Choroid plexus epithelial cell (primary cell): ENCODE measurements at places on chromosomes 3 and 15.
A peak's percentile ranks its signal among the peaks of the same experiment; 100 is the strongest.

- DNase-seq = no peak
Observed at GRCh38 chr3:141597931-141598330, 111.1 kb downstream of the RASA2 start.

- no peak for DNase-seq
Observed at GRCh38 chr15:99333413-99333812, 82.1 kb downstream of the LRRC28 start.

- DNase-seq = peak; percentile 10
Observed at GRCh38 chr15:73752806-73753193, 351 bp downstream of the INSYN1 start.

DNA sequence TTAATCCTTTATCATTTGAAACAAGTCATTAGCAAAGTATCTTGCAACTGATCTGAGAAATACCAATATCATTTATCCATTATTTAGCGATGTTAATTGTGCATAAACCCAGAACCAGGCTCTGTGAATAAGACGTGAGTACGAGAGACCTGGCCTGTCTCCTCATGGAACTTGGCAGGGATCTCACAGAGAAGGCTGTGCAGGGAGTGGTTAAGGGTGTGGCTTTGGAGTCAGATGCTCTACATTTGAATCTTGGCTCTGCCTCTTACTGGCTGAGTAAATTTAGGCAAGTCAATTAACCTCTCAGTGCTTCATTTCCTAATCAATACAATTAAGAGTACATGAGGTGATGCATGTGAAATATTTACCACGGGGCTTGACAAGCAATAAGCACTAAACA lies 39.9 kb upstream of the TBL1XR1 start:
- no peak for DNase-seq

DNA sequence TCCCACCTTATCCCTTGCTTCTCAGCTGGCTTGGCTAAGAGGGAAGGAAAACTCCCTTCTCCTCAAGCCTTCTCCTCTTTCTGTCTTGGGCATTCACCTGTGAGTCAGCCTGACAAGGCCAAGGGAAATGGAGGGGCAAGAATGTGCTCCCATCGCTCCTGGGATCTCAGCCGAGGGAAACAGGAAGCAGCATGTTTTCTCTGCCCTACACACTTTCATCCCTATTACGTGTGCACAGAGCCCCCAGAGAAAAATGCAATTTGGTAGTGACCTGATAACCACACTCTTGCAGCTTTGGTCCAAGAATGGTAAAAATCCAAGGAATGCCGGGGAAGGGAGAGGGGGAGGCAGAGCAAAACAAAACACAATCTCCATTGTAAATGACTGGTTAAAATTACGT lies 32.9 kb upstream of the MTMR10 start:
- peak; percentile 94 for DNase-seq

DNA sequence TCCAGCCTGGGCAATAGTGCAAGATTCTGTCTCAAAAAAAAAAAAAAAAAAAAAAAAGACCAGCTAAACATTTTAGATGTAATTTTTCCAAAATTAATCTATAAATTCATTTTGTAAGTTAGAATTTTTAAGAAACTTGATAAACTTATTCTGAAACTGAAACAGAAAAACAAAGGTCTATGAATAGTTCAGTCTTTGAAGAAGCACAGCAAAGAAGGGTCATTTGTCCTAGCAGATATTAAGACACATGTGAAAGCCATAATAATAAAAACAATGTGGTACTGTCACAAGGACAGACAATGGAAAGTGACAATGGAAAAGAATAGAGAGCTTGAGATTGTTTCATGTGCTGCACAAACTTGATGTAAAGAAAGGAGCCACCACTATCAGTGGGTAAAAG lies 29.0 kb upstream of the PRSS50 start:
- DNase-seq = no peak

DNA sequence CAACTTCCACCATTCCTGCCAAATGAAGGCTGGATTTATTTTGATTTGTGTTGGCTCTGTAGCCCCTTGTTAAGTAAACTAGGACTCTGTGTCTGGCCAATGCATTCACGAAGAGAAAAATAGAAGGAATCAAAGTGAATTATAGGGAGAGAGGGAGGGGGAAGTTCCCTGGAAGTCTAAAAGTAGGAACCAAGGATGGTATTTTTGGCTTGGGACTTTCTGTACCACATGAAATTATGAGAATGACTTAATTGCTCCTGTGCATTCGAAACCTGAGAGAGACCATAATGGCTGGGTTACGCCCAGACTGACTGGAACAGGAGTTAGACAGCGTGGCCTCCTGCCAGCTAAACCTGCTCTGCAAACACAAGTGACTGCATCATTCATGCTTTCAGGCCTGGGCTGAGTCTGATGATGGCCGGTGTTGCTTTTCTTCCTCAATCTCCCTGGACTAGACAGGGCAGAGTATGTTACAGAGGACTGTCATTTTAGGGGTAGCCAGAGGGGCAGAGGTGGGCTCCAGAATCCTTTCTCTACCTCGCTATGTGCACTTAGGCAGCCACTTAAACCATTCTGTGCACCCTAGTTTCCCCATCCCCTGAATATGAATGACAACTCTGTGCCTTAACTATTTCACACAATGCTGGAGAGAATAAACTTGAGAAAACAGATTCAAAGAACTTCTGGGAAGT lies 58.9 kb downstream of the MYO1E start:
- peak; percentile 58 for DNase-seq

DNA sequence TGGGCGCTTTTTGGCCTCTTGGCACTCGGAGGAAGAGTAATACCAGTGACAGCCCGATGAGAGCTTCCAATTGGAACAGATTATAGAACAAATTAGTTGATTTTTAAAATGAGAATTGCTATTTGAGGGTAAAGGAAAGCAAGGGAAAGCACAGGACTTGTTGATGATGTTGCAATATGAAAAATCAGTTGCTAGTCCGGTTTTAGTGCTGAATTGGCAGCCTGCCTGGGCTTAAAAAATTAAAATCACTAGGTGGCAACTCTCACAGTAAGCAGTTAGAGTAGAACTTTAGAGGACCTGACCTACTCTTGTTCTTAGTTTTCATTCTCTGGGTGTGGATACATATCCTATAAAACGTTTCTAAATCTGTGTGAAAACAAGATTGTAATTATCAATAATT lies 2.1 kb upstream of the SCAANT1 start:
- peak; percentile 80 for DNase-seq

DNA sequence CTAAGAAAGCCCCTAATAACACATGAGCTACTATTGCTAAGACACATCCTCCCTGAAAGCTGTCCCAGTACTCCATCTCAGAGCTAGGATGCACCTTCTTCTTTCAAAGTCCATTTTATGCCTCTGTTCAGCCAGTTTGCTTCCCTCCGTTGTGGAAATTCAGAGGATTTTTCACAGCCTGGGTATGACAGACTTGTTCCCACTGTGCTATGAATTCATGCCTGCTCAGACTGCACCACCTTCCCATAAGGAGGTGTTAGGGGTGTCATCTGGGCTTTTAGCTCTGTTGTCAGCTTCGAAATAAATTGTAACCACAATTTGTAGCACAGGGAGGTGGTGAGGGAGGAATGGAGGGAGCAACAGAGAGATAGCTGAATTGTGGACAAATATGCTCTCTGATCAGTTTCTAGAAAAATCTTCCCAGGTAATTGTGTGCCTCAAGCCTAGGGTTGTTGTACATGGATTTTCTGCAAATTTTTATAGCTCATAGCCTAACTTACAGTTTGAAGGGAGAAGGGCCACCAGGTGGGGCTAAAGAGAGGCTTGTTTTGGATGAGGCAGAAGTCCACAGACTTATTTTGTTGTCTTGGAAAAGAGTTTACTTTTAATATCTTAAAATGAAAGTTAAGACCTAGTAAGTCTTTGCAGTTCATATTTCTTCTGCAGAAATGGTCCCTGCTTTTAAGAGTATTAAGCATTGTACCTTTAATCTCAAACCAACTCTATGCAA lies 462.0 kb downstream of the PDCD6IP start:
- DNase-seq = peak; percentile 81

DNA sequence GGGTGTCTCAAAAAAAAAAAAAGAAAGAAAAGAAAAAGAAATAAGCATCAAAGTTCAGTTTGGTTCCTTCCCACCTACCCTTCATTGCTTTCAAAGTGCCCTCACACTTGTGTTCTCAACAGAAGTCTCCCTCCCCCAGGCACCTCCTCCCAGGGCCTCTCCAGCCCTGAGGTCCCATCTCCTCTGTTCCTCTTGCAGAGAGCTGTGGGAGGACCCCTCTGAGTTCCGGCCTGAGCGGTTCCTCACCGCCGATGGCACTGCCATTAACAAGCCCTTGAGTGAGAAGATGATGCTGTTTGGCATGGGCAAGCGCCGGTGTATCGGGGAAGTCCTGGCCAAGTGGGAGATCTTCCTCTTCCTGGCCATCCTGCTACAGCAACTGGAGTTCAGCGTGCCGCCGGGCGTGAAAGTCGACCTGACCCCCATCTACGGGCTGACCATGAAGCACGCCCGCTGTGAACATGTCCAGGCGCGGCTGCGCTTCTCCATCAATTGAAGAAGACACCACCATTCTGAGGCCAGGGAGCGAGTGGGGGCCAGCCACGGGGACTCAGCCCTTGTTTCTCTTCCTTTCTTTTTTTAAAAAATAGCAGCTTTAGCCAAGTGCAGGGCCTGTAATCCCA lies 6.1 kb downstream of the CYP1A2 start:
- no peak for DNase-seq

DNA sequence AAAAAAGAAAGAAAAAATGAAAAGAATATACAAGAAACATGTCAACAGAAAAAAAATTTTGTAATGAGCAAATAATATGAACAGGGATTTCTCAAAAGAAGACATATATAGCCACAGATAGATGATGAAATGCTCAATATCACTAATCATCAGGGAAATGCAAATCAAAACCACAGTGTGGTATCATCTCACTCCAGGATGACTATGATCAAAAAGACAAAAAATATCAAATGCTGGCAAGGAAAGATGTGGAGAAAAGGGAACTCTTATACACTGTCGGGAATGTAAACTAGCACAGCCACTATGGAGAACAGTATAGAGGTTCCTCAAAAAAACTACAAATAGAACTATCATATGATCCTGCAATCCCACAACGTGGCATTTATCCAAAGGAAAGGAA lies 94.1 kb downstream of the C3orf70 start:
- no peak for DNase-seq

- DNase-seq = no peak
Observed at GRCh38 chr3:126484662-126485061, 9.0 kb upstream of the ZXDC start.

DNA sequence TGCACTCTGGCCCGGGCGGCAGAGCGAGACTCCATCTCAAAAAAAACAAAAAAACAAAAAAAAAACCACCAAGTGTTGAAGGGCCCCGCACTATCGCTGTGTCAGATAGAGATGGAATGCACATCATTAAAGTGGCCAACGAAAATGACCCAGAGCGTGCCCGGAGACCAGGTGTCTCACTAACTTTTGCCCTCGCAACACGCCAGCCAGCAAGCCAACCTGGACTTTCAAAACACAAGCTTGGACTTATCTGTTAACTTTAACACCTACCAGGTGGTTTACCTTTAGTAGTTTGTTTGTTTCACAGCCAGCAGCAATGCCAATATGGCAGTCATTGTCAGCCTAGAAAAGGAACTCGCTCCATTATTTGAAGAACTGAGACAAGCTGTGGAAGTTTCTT lies 28.6 kb downstream of the FAM174B start:
- no peak for DNase-seq

DNA sequence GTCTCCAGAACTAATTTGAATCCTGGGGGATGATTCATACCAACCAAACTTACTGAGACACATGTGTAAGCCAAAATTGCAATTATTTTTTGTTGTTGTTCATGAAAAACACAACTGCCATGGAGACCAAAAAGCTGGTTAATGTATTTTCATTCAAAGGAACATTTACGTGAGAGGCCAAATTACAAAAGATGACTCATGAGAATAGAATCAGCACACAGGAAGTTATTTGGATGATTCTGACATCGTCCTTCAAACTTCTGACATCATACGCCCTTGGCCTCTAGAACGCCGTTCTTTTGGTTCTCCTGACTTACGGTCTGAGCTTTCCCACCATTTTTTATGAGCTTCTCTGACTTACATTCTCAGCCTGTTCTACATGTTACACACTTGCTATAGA lies 3.0 kb upstream of the ZNF280D start:
- peak; percentile 71 for DNase-seq

DNA sequence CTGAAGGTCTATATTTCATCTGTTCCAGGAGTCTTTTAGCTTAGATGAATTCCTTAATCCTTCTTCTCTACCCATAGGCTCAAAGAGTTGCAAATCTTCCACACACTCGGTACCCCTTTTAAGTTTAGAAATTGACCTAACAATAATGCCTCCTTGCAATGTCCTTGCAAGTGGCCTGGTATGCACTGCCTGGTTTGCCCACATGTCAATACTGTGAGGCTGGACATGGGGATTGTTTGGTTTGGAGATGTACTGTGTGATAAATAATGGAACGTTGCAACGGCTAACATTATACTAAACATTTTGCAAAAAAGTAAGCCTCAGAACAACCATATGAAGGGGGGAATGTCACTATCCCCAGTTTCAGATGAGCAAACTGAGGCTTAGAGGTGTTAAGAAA lies 22.4 kb upstream of the TPM1 start:
- DNase-seq = no peak
